CD8-positive, alpha-beta memory T cell (primary cell): ENCODE measurements at places on chromosomes 7 and 10. TPM values are rescaled to one million over a fixed set of nuclear protein-coding genes. Genes with fewer than 3 reads are reported as not detected.

The PIP gene
- total RNA-seq: not detected

GRCh38 chr7:29749701-29750321, 56.5 kb upstream of the WIPF3 start:
- no peaks in the 10 kb centered on the region for H3K4me1 ChIP-seq
- no peak overlapping the region for H3K27ac ChIP-seq

- H3K27me3 ChIP-seq: no peaks in the 10 kb centered on the region
- no peak overlapping the region for H3K4me3 ChIP-seq
- no peaks in the 10 kb centered on the region for H3K36me3 ChIP-seq
- peak overlapping the region; percentile 22 for H3K27ac ChIP-seq
- peaks cover 25% of the 10 kb centered on the region for H3K4me1 ChIP-seq
Measured at GRCh38 chr10:49174926-49175500, 13.2 kb downstream of the TMEM273 start.

GRCh38 chr10:75530299-75530698, 98.9 kb downstream of the LRMDA start:
- no peaks in the 10 kb centered on the region for H3K4me1 ChIP-seq
- no peaks in the 10 kb centered on the region for H3K27me3 ChIP-seq
- H3K36me3 ChIP-seq: no peaks in the 10 kb centered on the region
- DNase-seq: no peak

DNA sequence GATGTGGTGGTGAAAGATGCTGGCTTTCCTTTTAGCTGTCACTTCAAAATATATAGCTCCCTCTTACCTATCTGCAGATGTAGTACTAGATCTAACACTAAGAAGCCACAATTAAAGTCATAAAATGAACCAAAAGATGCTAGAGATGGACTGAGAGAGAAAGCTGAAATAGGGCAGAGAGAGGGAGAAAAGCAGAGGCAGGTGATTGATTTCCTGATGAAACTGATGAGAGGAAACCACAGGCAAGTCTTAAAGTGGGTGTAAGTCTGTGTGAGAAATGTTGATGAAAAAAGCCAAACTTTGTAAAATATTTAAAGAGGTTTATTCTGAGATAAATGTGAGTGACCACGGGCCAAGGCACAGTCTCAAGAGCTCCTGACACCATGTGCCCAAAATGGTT, 194.3 kb upstream of the MBL2 start:
- no peaks in the 10 kb centered on the region for H3K27me3 ChIP-seq
- H3K4me1 ChIP-seq: no peaks in the 10 kb centered on the region
- no peak for DNase-seq
- no peaks in the 10 kb centered on the region for H3K36me3 ChIP-seq
- no peak overlapping the region for H3K4me3 ChIP-seq
- H3K27ac ChIP-seq: no peak overlapping the region

DNA sequence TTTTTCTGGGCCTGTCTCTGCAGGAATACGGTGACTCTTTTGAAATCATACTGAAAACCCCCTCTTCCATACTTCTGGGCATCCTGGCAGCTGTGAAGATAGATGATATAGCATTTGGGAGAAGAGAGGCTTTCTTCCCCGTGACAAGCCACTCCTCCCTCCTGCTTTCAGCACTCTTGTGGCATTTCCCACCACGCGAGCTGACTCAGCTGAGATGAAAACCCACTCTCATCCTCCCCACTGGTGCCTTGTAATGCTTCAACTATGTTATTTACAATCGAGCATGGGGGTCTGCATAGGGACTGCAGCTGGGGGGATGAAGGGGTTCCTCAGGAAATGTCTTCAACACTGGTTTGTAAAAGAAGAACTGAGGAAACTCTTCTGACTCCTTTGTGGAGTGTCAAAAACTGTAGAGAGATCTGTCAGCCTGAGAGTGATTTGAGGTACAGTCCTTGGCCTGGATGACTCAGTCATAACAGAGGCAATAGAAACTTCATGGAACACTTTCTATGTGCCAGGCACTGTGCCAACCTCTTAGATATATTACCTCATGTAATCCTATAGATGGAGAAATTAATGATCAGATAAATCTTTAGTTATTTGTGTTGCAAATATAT, 1.7 kb upstream of the TBATA start:
- no peak overlapping the region for H3K27ac ChIP-seq
- no peaks in the 10 kb centered on the region for H3K4me1 ChIP-seq
- no peak for DNase-seq

The ADAM12 gene
- 0.31 TPM for total RNA-seq

The ZNF503 gene
- 0.07 TPM for total RNA-seq

The CLDN3 gene
- total RNA-seq: not detected

GRCh38 chr7:78594156-78594555, 795.6 kb downstream of the PHTF2 start:
- no peaks in the 10 kb centered on the region for H3K27me3 ChIP-seq
- H3K4me3 ChIP-seq: no peak overlapping the region
- H3K27ac ChIP-seq: no peak overlapping the region
- no peaks in the 10 kb centered on the region for H3K36me3 ChIP-seq
- no peaks in the 10 kb centered on the region for H3K4me1 ChIP-seq

DNA sequence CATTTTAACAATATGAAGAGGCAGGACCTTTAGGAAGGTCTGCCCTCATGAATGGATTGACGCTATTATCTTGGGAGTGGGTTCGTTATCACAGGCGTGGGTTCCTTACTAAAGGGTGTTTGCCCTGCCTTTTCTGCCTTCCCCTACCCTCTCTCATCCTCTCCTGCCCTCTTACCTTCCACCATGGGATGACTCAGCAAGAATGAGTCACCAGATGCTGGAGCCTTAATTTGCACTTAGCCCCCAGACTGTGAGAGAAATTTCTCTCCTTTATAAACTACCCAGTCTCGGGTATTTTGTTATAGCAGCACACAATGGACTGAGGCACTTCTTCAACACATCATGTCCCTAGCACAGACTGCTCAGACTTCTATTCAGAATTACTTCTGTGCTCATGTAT, 31.4 kb upstream of the ZNF32 start:
- H3K4me3 ChIP-seq: no peak overlapping the region
- DNase-seq: no peak
- no peaks in the 10 kb centered on the region for H3K4me1 ChIP-seq
- H3K27me3 ChIP-seq: peaks cover 4% of the 10 kb centered on the region
- H3K27ac ChIP-seq: no peak overlapping the region

DNA sequence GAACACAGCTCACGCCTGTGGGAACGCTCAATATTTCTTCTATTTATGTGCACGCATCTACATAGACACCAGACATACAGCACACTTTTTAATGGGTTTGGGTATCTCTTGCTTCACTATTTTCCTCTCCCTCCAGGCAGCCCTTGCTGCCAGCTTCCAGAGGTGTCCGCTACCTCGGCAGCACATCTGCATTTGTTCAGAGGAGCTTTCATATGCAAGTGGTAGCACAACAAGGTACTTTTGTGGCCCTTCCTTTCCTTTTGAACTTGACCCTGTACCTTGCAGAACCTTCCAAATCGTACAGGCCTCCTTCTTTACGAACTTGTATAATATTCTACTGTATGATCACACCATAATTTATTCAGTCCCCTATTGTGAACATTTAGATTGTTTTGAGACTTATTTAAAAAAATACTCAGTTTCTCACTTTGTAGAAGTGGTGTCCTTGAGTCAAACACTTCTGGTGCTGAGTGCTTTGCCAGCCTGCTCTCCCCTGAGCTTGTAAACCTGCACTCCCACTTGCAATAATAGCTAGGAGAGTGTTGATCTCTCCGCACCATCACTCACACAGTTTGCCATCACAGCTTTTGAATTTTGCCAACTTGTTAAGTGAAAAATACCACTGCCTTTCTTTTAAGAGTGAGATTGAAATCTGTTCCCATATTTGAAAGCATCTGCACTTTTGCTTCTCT, 106.0 kb upstream of the ZNF32 start:
- H3K27ac ChIP-seq: no peak overlapping the region
- H3K4me1 ChIP-seq: no peaks in the 10 kb centered on the region
- no peak for DNase-seq
- no peaks in the 10 kb centered on the region for H3K27me3 ChIP-seq

The IQCE gene
- total RNA-seq: 9.6 TPM
